ENCODE measurements at places on chromosomes 11 and 22.

GRCh38 chr11:110858547-110858921 is 146.3 kb upstream of the ARHGAP20 start:
- DNase-seq: no peak

DNA sequence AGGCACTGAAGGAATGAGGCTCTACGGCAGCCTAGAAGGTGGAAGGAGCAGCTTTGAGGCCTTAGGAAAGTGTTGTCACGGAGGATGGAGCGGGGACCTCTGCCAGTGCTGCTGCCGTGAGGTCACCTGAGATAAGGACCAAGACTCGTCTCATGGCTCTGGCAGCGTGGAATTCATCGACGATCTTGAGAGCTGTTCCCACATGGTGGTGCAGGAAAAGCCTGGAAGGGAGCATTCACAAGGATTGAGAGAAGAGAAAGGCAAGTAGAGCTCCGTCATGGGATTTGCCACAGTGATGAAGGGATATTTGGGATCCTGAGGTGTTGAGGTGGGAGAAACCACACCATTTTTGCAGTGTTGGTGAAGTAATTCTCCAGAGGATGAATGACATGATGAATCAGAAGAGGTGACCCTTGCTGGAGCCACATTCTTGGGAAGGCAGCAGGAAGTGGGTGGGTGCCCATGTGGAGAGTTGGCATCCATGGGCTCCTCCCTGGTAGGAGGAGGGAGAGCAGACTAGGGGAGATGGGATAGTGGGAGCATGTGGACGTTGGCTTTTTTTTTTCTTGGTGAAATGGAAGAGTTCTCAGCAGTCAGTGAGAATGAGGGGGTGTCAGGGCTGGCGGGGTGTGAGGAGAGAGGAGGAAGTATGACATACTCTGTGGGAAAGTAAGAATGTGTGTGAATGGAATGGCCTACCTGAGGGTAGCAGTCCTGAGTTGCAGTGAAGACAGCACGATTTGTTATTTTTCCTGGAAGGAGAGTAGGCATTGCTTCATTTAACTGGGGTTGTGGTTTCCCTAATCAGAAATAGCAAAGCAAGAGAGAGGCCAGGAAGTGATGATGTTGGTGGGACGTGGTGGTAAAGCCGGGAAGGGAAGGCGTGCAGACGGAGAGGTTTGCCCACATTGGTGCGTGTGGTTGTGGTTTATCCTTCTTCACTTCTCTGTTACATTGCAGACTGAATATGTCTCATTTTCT is 11.1 kb downstream of the PPP6R3 start:
- no peak for DNase-seq

- DNase-seq: no peak
Measured at GRCh38 chr22:24103301-24103700, 78.0 kb upstream of the SUSD2 start.

- DNase-seq: no peak
Measured at GRCh38 chr22:35539487-35539886, 1.1 kb upstream of the RASD2 start.

- no peak for DNase-seq
Measured at GRCh38 chr22:38074181-38075104, 9.5 kb downstream of the SLC16A8 start.

- DNase-seq: no peak
Measured at GRCh38 chr11:82692981-82693380, 40.7 kb downstream of the FAM181B start.

GRCh38 chr22:23884140-23884539 is 10.0 kb upstream of the MIF start:
- DNase-seq: no peak

- DNase-seq: no peak
Measured at GRCh38 chr11:89490981-89491690, at the start of gene NOX4. TSS of gene NOX4 (minus strand) at chr11:89491375. CDS start at chr11:89491246, 129 bp downstream.

DNA sequence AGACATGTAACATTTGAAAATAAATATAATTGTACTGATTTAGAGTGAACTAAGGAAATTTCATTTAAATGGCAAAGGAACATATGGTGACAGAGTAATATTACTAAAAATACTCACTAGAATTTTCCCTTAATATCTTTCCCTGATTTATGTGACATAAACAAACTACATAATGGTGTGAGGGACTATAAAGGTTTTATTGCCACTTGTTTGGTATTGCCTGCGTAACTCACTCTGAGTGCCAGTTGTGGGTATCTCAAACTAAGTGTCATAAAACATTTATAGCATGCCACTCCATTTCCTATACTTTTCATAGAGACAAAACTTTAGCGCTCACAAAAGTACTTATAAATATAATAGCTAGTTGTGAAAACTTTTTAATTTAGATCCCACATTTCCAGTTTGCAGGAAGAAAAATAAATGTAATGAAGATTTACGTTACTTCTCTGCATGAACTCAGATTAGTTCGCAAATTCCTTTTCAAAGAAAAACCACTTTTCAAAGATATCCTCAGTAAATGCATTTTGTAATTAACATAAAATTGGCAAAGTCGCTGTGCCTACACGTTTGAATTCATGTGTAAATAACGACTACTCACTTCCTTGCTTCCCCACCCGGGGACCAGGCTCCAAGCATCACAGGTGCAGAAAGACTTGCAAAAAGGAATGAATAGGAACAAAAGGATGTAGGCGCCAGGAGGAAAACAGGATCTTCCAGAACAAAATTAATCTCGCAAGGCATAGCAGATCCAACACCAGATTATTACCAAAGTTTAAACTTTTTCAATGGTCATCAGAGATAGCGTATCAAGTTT is 1.6 kb upstream of the QSER1 start:
- DNase-seq: no peak

- no peak for DNase-seq
Measured at GRCh38 chr11:62421996-62422395, 3.2 kb downstream of the SCGB1A1 start.

DNA sequence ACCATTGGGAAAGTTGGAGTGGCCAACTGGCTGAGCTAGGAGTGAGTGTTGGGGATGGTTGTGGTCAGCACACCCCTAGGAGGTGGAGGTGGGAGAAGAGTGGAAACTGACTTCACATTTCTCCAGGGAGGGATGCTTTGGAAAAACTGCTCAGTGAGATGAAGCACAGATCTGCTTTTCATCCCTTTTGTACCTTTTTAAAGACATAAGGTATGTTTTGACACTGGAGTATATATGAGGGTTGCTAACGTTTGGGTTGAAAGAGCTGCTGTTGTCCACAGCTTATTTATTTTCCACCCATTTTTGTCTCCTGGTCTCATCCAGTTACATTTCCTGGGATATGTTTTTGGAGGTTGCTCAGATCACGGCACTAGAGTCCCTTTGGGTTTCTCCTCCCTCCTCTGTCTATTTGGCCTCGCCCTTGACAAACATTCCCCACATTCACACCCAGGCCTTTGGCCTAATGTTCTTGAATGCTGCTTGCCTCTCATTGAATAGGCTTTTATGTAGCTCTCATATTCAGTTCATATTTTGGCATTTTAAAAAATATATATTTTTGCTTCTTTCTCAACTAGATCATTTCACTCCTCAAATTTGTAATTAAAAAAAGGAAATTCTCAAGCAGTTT is 8.3 kb downstream of the SREBF2 start:
- DNase-seq: no peak

GRCh38 chr11:11757909-11758308 is 83.9 kb upstream of the USP47 start:
- no peak for DNase-seq

DNA sequence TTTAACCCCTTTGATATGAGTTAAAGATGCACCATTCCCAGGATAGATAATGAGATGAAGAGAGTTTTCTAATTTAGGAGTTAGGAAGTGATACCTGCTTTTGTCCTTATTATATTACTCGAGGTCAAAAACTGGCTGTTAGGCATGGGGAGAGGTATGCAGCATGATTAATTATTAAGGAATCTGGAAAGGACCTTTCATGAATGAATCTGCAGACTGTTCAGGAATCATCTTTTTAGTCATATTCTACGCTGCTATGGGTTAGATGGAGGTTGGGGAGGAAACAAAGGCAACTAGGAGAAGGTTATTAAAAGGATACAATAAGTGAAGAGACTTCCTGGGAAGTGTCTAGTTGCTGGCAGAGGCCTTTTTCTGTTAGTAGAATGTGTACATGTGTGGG is 492.4 kb upstream of the CCDC90B start:
- no peak for DNase-seq

- DNase-seq: no peak
Measured at GRCh38 chr11:46036969-46037368, 84.3 kb downstream of the PHF21A start.

DNA sequence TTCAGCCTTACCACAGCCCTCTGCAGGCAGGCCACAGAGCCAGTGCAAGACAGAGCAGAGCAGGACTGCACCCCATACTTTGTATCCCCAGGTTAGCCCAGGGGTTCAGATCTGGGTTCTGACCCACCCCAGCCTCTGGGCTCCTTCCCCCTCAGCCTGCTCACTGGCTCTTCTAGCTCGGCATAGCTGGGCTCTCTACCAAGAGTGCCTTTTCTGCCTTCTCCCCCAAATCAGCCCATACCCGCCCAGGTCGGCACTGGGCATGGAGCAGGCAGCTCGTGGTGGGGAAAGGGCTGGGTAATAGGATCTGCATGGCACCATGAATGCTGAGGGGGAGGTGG is 8.3 kb downstream of the RELT start:
- DNase-seq: no peak

- peak; percentile 15 for DNase-seq
Measured at GRCh38 chr11:6703247-6704063, 20.3 kb upstream of the MRPL17 start.

All from stimulated activated CD4-positive, alpha-beta T cell treated with anti-CD3 and anti-CD28 coated beads, Interleukin-2, amount 100 ng/mL, for 4 hours (primary cell).